ENCODE measurements at places on chromosomes 2 and 18. TPM values are rescaled to one million over a fixed set of nuclear protein-coding genes. Genes with fewer than 3 reads are reported as not detected.

The PMAIP1 gene
- total RNA-seq, result 16.5 TPM

DNA sequence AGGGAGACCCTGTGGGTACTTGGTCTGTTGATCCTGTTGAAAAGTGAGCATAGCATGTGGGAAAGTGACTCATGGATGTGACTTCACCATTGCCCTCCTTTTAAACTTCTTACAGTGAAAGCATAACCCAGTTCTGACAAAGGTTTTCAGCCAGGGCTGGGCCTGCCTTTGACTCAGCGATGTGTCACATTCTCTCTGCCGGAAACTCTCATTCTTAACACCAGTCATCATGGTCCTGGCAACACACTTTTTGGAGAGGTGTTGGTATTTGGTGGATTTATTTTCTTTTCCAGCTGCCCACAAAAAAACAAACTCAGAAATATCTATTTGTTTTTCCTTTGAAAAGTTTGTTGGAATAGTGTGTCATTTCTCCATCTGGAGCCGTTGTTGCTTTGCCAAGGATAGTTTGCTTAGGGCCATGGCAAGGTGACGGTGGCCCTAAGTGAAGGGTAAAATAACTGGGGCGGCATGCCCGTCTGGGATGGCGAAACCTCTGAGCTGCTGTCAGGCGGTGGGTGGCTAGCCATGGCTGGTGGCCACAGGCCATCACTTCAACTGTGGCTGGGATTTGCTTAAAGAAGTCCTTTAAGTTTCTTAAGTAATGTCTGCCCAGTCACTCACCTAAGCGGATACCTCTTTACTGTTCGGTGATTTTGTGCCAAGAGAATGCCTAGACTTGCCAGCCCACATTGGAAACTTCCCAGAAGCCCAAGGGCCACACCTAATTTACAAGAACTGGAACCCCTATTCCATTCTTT, 123.3 kb downstream of the LTBP1 start:
- H3K36me3 ChIP-seq, result no peaks in the 10 kb centered on the region
- H3K27ac ChIP-seq, result peak overlapping the region; percentile 94
- H3K4me1 ChIP-seq, result peaks cover 59% of the 10 kb centered on the region
- DNase-seq, result peak; percentile 98
- H3K4me3 ChIP-seq, result peak overlapping the region; percentile 41

The CAPN14 gene
- 0.35 TPM for total RNA-seq

The C2orf15 gene
- total RNA-seq, result 16.9 TPM

DNA sequence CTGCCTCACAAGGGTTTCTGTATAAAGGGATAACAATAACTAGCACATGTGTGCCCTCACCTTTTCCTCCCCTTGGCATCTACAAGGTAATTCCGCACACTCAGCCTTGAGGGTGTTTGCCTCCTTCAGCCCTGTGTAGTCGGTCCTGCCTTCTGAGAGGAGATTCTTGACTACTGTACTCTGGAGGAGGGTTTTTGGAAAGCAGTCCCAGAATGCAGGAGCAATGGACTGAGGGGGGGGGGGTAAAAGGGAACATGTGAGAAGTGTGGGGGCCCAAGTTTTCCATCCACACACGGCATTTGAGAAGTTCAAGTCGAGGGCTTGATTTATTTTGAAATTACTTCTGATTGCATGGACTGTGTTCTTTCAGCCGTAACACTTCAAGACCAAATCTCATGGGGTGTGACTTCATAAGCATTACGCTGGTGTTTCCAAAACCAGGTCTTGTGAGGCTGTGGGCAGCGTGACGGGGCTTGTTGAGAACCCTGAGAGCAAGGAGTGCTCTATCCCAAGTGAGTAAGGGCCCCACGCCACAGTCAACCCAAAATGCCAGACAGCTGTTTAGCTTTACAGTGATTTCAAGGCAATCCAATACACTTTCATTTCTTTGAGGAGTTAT, 198.7 kb upstream of the MEIS1 start:
- H3K27me3 ChIP-seq, result no peaks in the 10 kb centered on the region
- no peak overlapping the region for H3K4me3 ChIP-seq
- no peaks in the 10 kb centered on the region for H3K4me1 ChIP-seq
- DNase-seq, result no peak
- H3K27ac ChIP-seq, result no peak overlapping the region
- no peaks in the 10 kb centered on the region for H3K36me3 ChIP-seq

DNA sequence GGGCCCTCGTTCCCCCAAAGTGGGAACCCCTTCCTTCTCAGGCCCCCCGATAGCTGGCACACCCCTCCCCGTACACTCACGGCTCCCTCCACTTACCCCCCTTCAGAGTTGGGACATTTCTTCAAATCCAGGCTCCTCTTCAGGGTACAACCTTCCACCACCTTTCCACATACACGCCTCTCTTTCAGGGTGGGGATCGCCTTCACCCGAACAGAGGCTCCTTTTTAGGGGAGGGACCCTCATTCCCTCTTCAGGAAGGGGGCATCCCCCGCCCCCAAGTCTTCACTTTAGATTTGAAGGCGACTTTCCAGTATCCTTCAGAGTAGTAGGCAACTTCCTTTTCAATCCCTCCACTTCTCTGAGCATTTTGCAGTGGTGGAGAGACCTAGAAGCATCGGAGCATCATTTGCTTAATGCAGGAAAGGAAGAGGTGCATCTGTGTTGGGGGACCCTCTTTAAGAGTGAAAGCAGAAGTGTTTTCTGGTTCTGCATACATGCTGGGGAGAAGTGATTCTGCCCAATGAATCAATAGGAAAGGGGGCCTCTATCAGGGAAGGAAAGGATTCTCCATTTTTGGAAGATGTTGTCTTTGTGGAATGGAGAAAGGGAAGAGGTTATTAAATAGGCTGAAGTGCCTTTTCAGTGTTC, 845 bp downstream of the EML4 start:
- peak overlapping the region; percentile 70 for H3K4me3 ChIP-seq
- H3K27me3 ChIP-seq, result no peaks in the 10 kb centered on the region
- DNase-seq, result no peak
- 0 out of 2 replicates have a peak overlapping the region, but pooled peaks have one; percentile 18 for H3K27ac ChIP-seq

- no peak overlapping the region for H3K27ac ChIP-seq
- peaks cover 13% of the 10 kb centered on the region for H3K36me3 ChIP-seq
- H3K27me3 ChIP-seq, result no peaks in the 10 kb centered on the region
- H3K4me1 ChIP-seq, result 0 out of 2 replicates have a peak, but pooled peaks cover 7% of the 10 kb centered on the region
Measured at GRCh38 chr2:25805987-25806386, 72.3 kb downstream of the ASXL2 start.

DNA sequence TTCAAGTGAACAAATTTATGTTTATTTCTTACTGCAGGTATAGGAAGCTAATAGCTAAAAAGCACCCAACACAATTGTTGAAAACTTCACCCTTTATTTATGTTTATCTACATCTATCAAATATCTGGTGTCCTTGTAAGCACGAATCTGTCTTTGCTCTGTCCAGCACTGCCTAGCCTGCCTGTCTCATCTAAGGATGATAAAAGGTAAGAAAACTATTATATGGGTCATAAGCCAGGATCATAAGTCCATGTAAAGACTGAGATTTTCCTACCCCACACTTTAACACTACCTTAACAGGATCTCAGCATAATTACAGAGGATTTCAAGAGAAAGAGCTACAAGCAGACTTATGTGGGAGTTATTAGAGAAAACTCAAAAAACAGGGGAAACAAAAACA, 365.6 kb upstream of the TMEFF2 start:
- H3K27me3 ChIP-seq, result no peaks in the 10 kb centered on the region
- no peaks in the 10 kb centered on the region for H3K4me1 ChIP-seq
- no peak overlapping the region for H3K4me3 ChIP-seq
- H3K27ac ChIP-seq, result no peak overlapping the region

The GKN2 gene
- total RNA-seq, result not detected

GRCh38 chr2:236744281-236744705, 174.7 kb downstream of the ACKR3 start:
- no peaks in the 10 kb centered on the region for H3K27me3 ChIP-seq
- H3K27ac ChIP-seq, result no peak overlapping the region
- no peak for DNase-seq

The HDAC4 gene
- total RNA-seq, result 61.5 TPM

DNA sequence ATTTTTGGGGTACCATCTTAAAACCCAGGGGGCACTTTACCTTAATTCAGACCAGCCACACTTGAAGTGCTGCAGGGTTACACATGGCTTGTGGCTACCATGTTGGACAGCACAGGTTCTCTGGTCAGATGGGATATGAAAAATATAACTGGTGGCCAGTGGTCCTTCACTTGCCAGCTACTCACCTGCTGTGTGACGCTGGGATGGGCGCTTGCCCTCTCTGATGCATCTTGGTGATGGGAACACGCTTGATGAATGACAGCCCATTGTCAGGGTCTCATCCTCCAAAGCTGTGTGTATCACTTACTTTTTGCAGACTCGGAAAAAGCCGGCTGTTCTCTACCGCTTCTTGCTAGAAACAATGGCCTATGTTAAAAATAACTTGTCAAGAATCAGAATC, 22.5 kb downstream of the HJURP start:
- no peak for DNase-seq
- H3K4me3 ChIP-seq, result no peak overlapping the region
- H3K27me3 ChIP-seq, result no peaks in the 10 kb centered on the region
- no peak overlapping the region for H3K27ac ChIP-seq
- H3K36me3 ChIP-seq, result 0 out of 2 replicates have a peak, but pooled peaks cover 6% of the 10 kb centered on the region

The SRD5A2 gene
- not detected for total RNA-seq

DNA sequence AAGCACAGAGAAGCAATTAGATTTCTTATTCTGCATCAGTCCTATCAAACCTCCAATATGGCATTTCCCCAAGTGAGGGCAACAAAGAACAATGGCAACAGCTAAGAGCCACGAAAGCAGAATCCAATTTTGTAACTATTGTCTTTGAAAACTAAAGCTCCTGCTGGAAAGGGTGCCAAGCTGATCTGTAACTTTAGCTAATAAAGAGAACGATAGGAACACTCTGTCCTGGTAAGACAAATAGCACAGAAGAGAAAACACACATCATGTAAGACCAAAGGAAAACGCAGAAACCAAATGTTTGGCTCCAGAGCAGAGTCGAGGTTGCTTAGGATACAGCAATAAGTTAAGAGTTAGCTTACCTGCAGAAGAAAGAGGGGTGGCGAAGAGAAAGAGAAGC, 160.5 kb downstream of the STK39 start:
- H3K27me3 ChIP-seq, result no peaks in the 10 kb centered on the region
- DNase-seq, result no peak
- H3K36me3 ChIP-seq, result no peaks in the 10 kb centered on the region
- no peak overlapping the region for H3K27ac ChIP-seq

The CCDC74B gene
- 1.9 TPM for total RNA-seq

DNA sequence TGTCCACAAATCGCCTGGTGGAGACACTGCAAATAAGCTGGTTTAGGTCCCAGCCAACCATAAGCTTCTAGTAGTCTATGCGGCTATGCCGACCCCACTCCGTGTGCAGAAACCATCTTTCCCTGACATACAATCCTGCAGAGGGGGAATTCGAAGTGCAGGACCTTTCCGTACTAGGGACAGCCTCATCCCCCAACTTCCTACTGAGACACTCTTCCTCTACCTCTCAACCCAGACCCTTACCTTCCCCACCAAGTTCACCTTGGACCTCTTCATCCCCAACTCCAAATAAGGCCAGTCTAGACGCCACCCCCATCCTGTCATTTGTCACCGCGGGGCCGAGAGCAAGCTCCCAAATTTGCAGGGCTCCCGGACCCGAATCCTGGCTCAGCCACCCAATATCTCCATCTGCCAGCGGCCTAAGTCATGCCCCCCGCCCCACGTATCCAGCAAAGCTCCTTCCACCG, 496 bp downstream of the SUCLG1 start:
- peak overlapping the region; percentile 92 for H3K4me3 ChIP-seq
- H3K4me1 ChIP-seq, result peaks cover 17% of the 10 kb centered on the region
- H3K36me3 ChIP-seq, result no peaks in the 10 kb centered on the region
- no peaks in the 10 kb centered on the region for H3K27me3 ChIP-seq
- 0 out of 2 replicates have a peak overlapping the region, but pooled peaks have one; percentile 51 for H3K27ac ChIP-seq

The DCDC2C gene
- not detected for total RNA-seq
